Stimulated activated CD4-positive, alpha-beta T cell treated with anti-CD3 and anti-CD28 coated beads, Interleukin-12 subunit alpha, Interleukin-12 subunit beta, amount 100 ng/mL, for 48 hours (primary cell): ENCODE measurements at places on chromosomes 5 and 9.

GRCh38 chr5:33806738-33807442 lies 84.9 kb downstream of the ADAMTS12 start:
- DNase-seq = no peak

DNA sequence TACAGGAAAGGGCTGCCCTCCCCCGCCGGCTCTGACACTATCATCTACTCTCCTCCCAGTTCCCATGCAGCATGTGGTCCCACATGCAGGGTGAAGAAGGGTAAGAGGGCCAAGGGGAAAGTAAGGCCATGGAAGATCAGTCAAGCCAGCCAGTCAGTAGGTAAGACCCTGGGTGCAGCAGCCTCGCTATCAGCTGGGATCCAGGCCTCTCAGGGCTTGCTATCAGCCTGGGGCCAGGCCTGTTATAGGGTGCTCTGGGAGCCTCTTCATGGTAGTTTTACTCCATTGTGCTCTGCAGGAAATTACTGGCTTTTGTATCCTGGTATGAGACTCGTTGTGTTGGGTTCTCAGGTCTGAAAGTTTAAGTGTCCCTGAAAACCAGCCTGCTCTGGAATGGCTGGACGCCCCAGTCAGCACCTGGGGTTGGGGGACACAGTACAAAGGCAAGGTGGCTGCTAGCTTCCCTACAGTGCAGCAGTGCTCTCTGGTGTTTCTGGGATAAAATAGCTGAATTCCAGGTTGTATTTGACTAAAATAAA lies 21.4 kb downstream of the SLC22A4 start:
- DNase-seq = no peak

DNA sequence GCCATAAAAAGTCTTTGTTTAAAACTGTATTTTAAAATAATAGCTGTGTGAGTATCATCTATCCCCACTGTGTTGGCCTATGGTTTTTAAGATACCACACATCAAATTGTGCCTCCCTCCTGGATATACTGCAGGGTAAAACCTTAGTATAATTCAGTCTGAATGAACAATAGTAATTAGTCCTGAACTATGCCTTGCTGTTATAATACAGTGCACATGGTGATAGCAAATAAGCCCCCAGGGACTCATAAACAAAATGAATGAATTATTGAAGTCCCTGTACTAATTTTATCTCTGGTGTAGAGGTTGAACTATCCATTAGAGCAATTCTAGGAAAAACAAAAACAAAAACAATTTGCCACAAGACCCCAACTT lies 142.7 kb upstream of the ADAMTSL1 start:
- no peak for DNase-seq

GRCh38 chr9:113578279-113578865 lies 114.8 kb downstream of the RGS3 start:
- no peak for DNase-seq
